ENCODE measurements at places on chromosomes 1 and 21.

DNA sequence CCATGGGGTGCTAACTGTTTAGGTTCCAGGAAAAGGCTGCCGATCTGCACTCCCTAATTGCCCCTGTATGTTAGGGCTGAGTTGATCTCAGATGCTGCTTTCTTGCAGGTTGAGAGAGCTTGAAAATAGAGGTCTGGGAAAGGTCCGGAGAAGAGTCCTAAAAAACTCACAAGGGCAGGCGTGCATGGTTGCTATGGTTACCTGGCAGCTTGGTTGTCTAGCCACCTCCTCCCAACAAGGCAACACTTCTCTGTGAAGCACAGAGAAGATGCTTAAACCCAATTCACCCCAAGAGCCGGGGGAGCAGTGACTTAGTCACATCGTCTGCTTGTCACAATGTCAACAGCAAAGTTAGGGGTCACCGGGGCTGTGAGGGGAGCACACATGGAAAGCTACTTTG lies 31.0 kb upstream of the LRRC52 start:
- DNase-seq, result no peak
- no peak overlapping the region for H3K4me3 ChIP-seq
- no peaks in the 10 kb centered on the region for H3K4me1 ChIP-seq
- H3K27me3 ChIP-seq, result no peaks in the 10 kb centered on the region
- no peaks in the 10 kb centered on the region for H3K36me3 ChIP-seq

DNA sequence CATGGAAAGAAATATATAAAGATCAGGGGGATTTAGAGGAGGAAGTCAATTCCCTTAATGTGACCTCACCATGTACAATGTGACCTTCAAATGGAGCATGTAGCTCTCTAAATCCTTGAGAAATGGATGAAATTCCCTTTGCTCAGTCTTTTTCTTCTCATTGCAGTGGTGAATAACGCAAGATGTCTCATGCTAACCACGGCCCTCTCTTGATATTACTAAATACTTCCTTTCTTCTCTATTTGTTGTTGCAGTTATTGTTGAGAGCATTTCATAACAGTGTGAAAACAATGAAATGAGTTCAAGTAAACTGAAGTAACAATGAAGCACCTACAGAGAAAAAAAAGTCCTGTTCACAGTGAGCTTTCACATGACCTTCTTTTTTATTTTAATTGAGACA lies 55.6 kb downstream of the ZNF281 start:
- peaks cover 5% of the 10 kb centered on the region for H3K4me1 ChIP-seq
- no peak overlapping the region for H3K27ac ChIP-seq
- H3K4me3 ChIP-seq, result no peak overlapping the region
- no peak for DNase-seq
- no peaks in the 10 kb centered on the region for H3K36me3 ChIP-seq
- no peaks in the 10 kb centered on the region for H3K27me3 ChIP-seq

DNA sequence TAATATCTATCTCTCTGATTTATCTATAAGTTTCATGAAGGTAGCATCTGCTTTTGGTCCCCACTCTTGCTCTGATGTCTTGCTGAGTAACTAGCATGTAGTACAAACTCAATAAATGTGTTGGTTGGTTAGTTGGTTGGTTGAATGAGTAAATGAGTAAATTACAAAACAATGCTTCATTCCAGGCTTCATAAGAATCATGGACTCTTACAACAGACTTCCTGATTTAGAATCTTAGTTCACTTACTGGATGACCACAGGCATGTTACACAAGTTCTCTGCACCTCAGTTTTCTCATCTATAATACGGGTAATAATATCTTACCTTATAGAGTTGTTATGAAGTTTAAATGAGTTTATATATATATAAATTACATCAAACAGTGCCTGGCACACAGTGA lies 98.6 kb downstream of the ZNF281 start:
- DNase-seq, result no peak
- H3K27ac ChIP-seq, result no peak overlapping the region
- H3K4me1 ChIP-seq, result no peaks in the 10 kb centered on the region
- H3K36me3 ChIP-seq, result no peaks in the 10 kb centered on the region
- H3K27me3 ChIP-seq, result no peaks in the 10 kb centered on the region

DNA sequence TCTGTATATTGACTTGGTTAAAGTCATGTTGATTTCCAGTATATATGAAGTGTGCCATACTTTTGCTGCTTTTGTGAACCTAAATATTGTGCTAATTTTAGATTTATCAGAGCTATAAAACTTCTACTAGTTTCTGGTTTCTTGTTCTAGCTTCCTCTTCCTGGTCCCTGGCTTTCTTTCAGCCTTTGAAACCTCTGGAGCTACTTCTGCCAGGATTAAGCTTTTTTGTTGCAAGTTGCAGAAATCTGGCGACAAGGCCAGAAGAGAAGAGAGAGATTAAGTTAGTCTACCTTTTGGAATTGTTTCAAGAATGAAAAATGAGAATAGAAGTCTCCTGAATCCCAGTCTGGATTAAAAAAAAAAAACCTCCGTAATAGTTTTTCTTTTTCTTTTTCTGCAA lies 13.5 kb downstream of the RNF2 start:
- H3K36me3 ChIP-seq, result no peaks in the 10 kb centered on the region
- H3K27ac ChIP-seq, result no peak overlapping the region
- no peaks in the 10 kb centered on the region for H3K4me1 ChIP-seq
- H3K4me3 ChIP-seq, result no peak overlapping the region

GRCh38 chr21:40433538-40433937 lies 413.4 kb downstream of the DSCAM start:
- no peaks in the 10 kb centered on the region for H3K4me1 ChIP-seq
- H3K27ac ChIP-seq, result no peak overlapping the region

DNA sequence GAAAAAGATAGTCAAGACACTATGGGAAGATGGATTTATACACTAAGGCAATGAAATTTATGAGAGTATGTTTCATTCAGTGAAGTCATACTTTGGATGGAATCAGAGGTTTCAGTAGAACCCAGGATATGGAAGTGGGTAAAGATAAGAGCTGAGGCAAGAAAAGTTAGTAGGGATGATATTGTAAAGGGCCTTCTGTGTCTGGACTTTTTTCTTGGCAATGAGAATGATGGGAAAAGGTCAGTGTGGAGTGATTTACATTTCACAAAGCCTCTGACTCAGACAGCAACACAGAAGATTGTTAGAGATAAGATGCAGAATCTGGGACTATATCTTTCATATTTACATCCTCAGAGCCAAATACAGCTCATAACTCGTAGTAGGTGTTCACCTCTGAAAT lies 32.1 kb downstream of the SH3BGR start:
- H3K27ac ChIP-seq, result no peak overlapping the region
- no peak for DNase-seq
- no peaks in the 10 kb centered on the region for H3K27me3 ChIP-seq
- H3K4me3 ChIP-seq, result no peak overlapping the region
- H3K36me3 ChIP-seq, result no peaks in the 10 kb centered on the region

DNA sequence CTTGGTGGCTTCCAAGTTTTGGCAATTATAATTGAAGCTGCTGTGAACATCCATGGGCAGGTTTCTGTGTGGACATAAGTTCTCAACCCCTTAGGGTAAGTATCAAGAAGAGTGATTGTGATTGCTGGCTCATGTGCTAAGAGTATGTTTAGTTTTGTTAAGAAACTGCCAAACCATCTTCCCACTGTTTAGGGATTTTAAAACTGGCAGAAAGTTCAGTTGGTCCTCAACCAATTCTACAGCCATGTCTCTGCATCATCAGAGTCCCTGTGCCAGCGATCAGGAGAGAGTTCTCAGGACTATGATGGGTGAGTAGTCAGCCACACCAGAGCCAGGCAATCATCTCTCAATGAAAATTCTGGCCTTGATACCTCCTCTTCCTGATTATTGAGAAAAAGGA lies 193.8 kb downstream of the ZC3H11B start:
- H3K27me3 ChIP-seq, result no peaks in the 10 kb centered on the region
- no peaks in the 10 kb centered on the region for H3K4me1 ChIP-seq

DNA sequence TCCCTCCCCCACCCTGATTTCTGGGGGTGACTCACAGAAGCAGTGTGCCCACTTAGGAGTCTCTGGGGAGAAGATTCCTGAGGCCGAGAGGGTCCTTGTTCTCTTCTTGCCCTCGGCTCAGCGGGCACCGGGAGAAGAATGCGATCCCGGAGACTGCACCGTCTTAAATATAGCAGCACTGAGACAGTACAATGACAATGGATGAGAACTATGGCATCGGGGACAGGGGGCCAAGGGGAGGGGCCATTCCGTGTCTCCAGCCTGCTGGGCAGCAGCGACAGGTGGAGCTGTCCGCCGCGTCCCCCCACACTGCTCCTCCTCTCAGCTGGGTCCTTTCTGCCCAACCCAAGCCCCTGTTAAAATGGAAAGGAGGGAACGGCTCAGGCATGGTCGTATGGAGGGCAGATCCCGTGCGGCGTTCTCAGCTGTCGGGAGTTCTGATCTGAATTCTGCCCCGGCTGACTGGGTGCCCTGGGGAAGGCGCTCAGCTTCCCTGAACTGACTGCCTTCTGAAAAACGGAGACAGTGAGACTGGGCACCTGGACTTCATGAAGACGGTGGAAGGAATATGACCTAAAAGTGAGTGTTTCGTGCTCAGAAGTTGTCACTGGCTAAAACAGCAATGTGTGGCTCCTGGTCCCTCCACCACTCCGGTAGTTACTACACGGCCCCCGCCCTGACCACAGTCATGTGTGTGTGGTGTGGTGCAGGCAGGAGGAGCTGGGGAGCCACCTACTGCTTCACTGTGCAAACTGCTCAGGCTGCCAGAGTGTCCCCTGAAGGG lies at the start of gene MYOM3:
Gene MYOM3, minus strand, starts transcription at position 140 of the 784 bp plus-strand sequence. CDS start 3,499 bp downstream, outside the sequence.
- peak; percentile 23 for DNase-seq
- H3K27me3 ChIP-seq, result no peaks in the 10 kb centered on the region
- no peaks in the 10 kb centered on the region for H3K36me3 ChIP-seq
- peaks cover 6% of the 10 kb centered on the region for H3K4me1 ChIP-seq
- no peak within 1 kb of the TSS for H3K4me3 ChIP-seq
- no peak within 1 kb of the TSS for H3K27ac ChIP-seq

GRCh38 chr1:51516649-51517158 lies 2.4 kb downstream of the EPS15 start:
- H3K27ac ChIP-seq, result no peak overlapping the region
- H3K36me3 ChIP-seq, result no peaks in the 10 kb centered on the region
- H3K27me3 ChIP-seq, result no peaks in the 10 kb centered on the region
- H3K4me3 ChIP-seq, result peak overlapping the region; percentile 2
- H3K4me1 ChIP-seq, result peaks cover 32% of the 10 kb centered on the region

DNA sequence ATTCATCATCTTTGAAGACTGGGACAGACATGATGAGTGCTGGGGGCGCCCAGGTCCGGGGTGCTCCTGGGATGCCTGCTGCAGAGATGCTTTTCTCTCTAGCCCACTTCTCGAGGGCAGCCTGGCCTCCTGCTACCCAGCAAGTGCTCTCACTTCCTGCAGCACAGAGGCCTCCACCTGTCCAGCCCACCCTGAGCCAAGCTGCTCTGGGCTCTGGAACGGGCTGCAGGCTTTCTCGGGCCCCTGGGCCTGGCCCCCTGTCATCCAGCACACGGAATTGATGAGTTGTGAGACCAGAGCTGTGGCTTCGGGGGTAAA lies 469.5 kb upstream of the VAMP3 start:
- no peaks in the 10 kb centered on the region for H3K4me1 ChIP-seq
- H3K27ac ChIP-seq, result no peak overlapping the region
- DNase-seq, result no peak
- H3K27me3 ChIP-seq, result no peaks in the 10 kb centered on the region

DNA sequence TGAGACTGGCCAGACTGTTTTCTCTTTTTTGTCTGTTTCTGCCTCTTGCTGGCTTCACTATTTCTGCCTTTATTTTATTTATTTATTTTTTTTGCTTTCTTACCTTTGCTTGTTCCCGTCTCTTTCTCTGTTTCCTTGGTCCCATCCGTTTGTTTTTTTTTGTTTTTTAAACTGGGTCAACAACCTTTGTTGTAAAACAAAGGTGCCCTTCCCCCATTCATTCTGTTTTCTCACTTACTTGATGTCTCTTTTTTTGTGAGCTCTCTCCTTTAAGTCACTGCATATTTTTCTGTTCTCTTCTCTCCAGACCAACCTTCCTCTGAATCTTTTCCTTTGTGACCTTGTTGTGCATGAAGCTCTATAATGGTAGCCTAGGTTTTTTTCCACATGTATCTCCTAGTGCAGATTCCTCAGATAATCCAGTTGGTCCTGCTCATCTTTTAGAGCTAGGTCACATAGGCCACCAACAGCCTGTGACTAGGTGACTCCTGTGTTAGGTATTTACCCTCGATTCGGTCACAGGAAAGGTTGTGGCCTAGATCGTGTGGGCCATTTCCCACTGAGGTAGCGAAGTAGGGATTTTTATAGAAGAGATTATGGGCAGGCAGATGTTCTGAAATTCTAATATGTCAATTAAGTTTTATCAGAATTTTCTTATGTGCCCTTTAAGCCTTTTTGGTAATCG lies 15.9 kb downstream of the GNAI3 start:
- no peaks in the 10 kb centered on the region for H3K27me3 ChIP-seq
- H3K27ac ChIP-seq, result no peak overlapping the region
- H3K4me1 ChIP-seq, result peaks cover 20% of the 10 kb centered on the region
- H3K4me3 ChIP-seq, result no peak overlapping the region

DNA sequence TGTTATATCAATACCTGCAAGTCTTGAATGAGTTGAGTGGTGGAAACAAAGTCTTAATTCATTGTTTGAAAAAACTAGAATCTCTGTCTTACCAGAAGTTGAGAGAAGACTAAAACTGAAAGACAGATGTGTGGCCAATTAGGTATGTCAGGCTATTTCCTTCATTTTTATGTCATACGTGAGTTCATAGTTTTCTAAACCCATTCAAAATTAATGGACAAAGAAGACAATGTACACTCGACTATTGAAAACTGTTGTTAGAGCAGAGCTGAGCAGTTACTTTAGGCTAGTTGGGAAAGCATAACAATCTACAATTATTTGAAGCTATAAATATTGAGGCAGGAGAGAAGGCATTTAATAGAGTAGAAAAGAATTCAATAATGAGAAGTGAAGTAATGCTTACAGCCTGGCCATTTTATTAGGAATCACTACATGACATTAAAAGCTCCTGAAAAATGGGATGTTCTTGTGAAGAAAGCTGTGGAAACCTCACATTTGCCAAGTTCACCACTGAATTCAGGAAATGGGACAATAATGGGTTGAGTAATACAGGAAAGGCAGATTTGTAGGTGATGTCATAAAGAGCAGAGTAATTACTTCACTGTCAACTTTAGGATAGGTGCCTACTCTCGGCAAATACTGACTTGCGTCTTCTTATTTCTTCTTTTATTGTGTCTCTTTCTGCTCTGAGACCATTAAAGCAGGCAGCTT lies 204.4 kb downstream of the PLA2G4A start:
- no peaks in the 10 kb centered on the region for H3K36me3 ChIP-seq
- DNase-seq, result no peak

- DNase-seq, result no peak
- no peaks in the 10 kb centered on the region for H3K36me3 ChIP-seq
- no peaks in the 10 kb centered on the region for H3K27me3 ChIP-seq
Observed at GRCh38 chr1:204669579-204669978, 16.0 kb downstream of the LRRN2 start.

DNA sequence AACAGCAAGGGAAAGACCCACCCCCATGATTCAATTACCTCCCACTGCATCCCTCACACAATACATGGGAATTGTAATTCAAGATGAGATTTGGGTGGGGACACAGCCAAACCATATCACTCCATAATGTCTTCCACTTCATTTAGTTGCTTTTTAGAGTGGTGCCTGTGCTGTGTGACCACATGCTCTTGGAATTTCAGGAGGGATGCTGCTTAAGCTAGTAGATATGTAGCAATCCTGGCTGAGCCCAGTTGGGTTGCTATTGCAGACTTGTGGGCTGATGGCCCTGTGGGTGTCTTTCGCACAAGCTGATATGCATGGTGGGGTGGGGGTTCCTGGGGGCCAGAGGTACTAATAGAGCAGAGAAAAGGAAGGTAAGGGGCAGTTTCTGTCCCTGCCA lies 160.4 kb upstream of the SYT6 start:
- H3K4me1 ChIP-seq, result no peaks in the 10 kb centered on the region
- no peaks in the 10 kb centered on the region for H3K27me3 ChIP-seq
- no peaks in the 10 kb centered on the region for H3K36me3 ChIP-seq
- H3K4me3 ChIP-seq, result no peak overlapping the region
- H3K27ac ChIP-seq, result no peak overlapping the region
- no peak for DNase-seq

Data from effector memory CD4-positive, alpha-beta T cell (primary cell).